Keratinocyte (primary cell): ENCODE measurements at places on chromosomes 12 and 14. TPM values are rescaled to one million over a fixed set of nuclear protein-coding genes. Genes with fewer than 3 reads are reported as not detected.

The MTRFR gene
- polyA plus RNA-seq: 6.9 to 12.3 TPM (median 8.5 TPM) in 3 replicates

The SMIM41 gene
- polyA plus RNA-seq: not detected in 3 replicates

- DNase-seq: no peak
Measured at GRCh38 chr12:24198070-24198469, 248.6 kb upstream of the SOX5 start.

- DNase-seq: no peak
Measured at GRCh38 chr14:104880584-104881210, 15.6 kb downstream of the CEP170B start.

GRCh38 chr14:95841668-95842067 lies 35.0 kb upstream of the TUNAR start:
- DNase-seq: no peak

The LRRIQ1 gene
- 0.37 to 0.97 TPM (median 0.84 TPM) in 3 replicates for polyA plus RNA-seq

DNA sequence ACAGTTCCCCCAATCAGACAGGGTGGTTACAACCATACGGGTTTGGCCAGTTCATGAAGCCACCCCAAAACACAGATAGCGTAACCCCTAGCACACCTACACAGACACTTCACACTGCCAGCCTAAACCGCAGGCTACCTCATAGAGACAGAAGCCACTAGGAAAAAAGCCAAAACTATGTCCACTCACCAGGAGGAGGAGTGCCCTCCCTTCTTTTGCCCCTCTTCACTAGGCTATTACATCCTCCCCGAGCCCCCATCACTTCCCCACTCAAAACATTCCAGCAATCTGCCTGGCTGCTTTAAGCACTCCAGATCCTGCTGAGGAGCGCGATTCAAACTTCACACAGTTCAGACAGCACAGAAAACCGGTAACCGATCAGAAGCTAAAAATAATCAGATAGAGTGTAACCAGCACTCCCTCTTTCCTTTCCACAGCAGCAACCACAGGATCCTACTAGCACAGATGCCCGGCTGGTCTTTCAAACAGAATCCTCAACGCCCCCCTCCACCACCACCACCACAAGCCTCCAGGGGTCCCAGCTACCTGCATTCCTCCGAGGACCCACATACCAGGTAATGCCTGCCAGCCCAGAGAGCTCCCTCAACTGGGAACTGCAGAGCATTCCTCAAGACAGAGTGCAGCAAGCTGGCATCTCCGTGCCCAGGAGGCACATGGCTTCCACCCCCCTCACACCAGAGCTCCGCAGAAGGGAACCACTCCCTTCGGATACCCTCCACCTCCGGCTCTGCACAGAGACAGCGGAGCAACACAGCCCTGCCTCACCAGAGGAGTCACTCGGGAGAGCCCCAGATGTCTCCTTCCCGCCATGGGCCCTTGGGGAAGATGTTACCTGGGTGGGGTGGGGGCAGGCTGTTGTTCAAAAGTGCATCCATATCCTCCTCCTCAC lies 1.5 kb downstream of the CHD4 start:
- DNase-seq: no peak
